Esophagus muscularis mucosa (tissue), 4 donors: ENCODE measurements at places on chromosomes 7 and 10. TPM values are rescaled to one million over a fixed set of nuclear protein-coding genes. Genes with fewer than 3 reads are reported as not detected.

DNA sequence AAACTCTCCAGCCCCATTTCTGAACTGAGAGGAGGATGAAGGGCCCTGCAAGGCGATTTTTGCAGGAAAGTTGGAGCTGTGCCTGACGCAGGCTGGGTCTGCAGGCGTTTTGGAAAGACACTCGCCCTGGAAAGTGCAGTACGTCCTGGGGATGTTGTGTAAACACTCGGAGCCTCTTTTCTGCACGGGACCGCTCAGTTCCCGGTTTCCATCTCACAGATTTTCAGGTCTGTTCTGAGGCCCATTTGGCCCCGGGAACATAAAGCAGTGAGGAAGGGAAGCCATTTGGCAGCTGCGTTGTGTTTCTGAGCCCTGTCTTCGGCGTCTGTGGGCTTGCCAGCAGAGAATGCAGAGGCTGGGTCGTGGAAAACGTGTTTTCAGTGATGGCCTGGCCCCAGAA lies 655.0 kb upstream of the MGMT start:
- DNase-seq, result no peak

- no peak for DNase-seq
Observed at GRCh38 chr7:17071866-17072265, 190.1 kb upstream of the AGR3 start.

CRHR2 gene
- 0.29 TPM for total RNA-seq

GOLGA7B gene
- under 0.01 TPM for total RNA-seq

GPR26 gene
- total RNA-seq, result not detected

DNA sequence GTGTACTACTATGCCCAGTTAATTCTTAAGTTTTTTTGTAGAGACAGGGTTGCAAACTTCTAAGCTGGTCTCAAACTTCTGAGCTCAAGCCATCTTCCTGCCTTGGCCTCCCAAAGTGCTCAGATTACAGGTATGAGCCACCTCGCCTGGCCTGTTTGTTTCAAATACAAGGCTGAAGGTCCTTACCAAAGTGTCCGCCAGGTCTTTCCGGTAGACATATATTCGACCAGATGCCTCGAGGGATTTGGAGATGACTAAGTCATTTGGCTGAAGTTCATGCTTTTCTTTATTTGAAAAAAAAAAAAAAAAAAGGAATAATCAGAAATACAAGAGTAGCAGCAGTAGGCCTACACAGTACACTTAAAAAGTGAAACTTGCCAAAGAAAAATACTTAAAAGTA lies 204.5 kb upstream of the CDCA7L start:
- DNase-seq, result no peak

UBE3C gene
- total RNA-seq, result 85.4 TPM

DNA sequence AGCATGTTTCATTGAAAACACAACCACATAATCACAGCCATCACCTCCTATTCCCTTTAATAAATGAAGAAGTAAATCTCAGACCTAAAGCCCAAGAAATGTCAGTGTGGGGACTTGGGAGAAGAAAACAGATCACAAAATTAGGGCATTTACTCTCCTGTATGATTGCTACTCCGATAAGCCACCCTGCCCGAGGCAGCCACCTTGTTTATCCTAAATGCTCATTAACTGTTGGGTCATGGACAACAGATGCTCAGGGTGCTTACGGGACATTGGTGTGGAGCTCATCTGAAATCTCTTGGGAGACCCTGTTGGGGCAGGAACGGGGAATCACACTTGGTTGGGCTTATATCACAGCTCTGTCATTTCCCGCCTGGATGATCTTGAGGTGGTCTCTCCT lies 17.5 kb upstream of the CHST15 start:
- DNase-seq, result no peak

DNA sequence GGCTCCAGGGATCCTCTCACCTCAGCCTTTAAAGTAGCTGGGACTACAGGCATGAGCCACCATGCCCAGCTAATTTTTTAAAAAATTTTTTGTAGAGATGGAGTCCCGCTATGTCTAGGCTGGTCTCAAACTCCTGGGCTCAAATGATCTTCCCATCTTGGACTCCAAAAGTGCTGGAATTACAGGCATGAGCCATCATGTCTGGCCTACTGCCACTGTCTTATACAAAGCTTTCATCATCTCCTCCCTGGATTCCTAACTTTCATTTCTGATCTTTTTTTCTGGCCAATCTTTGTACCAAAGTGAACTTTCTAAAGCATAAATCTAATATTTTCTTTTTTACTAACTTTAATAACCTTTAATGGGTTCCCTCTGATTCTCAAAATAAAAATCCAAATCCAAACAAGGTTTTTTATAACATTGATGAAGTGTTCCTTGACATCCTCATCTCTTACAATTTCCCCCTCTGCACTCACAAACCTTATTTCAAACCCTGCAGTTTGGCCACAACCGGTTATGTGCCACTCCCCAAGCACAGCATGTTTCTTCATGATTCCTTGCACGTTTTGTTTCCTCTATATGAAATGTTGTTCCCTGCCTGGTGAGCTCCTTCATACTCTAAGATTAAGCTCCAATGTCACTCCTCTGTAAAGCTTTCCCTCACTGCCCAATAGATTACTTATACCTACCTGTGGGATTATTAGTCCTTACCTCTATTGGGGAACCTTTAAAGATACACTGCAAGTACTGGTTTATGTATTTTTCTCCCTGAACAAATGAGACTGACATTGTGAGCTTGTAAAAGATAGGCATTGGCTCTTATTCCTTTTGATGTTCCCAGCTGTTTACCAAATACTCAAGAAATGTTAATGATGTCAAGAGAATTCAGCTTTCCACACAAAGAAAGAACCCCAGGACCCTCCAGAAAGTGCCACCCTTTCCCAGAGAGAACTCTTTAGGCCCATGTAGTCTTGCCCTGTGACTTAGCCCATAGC lies 101.7 kb downstream of the HOXA1 start:
- no peak for DNase-seq

DNA sequence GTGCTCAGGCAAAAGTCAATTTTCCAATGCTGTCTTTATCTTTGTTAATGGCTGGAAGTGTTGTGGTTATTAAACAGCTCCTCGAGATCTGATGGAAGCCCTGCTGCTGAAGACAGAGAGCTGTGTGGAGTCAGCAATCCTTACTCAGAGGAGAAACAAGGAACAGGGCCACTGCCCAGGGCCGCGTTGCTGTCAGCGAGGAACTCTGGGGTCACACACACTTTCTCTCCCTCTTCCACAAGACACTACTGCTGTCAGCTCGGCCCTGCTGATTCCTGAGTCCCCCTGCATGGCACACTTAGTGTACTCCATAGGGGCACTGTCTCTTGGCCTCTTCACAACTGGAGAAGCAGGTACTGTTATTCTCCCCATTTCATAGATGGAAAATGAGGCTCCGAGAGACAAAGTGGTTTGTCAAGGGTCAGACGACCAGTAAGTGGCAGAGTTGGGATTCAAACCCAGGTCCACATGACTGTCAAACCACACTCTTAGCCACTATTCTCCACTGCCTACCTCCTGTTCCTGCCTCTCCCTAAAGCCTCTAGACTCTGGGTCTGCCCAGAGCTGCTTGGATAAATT lies 29.3 kb upstream of the PDCD4 start:
- no peak for DNase-seq

SLC26A3 gene
- total RNA-seq, result 8.7 TPM

- DNase-seq, result no peak
Observed at GRCh38 chr10:118594392-118595063, 920 bp downstream of the PRLHR start.

GRCh38 chr7:55214707-55215106 lies 150.4 kb upstream of the LANCL2 start:
- peak; percentile 86 for DNase-seq

GRCh38 chr10:96656198-96656577 lies 64.1 kb downstream of the PIK3AP1 start:
- DNase-seq, result no peak

CARD11 gene
- total RNA-seq, result 2.0 TPM
